Endothelial cell of umbilical vein (primary cell): ENCODE measurements at places on chromosomes 5 and 9.

GRCh38 chr5:9588254-9588653 lies 41.9 kb downstream of the TAS2R1 start:
- no peak for DNase-seq

- no peak for DNase-seq
Measured at GRCh38 chr5:4513381-4513780, 626.7 kb upstream of the ADAMTS16 start.

DNA sequence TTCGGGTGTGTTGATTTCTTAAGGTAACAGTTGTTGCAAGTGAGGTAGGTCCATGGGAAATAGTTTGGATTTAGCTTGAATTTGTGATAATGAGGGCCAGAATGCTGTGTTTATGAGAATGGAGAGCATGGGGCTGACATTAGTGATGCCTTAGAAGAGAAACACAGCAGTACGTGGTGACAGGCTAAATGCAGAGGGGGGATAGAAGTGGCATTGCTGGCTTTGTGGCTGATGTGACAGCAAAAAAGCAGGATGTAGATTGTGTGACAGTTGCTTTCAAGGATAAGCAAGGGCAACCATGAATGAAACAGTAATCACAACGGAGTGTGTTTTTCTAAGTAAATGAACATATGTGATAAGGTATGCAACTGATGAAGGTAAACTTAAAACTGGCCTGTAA lies 103.4 kb upstream of the SGCD start:
- DNase-seq: no peak

- DNase-seq: no peak
Measured at GRCh38 chr5:81519217-81519905, 125.4 kb upstream of the ACOT12 start.

DNA sequence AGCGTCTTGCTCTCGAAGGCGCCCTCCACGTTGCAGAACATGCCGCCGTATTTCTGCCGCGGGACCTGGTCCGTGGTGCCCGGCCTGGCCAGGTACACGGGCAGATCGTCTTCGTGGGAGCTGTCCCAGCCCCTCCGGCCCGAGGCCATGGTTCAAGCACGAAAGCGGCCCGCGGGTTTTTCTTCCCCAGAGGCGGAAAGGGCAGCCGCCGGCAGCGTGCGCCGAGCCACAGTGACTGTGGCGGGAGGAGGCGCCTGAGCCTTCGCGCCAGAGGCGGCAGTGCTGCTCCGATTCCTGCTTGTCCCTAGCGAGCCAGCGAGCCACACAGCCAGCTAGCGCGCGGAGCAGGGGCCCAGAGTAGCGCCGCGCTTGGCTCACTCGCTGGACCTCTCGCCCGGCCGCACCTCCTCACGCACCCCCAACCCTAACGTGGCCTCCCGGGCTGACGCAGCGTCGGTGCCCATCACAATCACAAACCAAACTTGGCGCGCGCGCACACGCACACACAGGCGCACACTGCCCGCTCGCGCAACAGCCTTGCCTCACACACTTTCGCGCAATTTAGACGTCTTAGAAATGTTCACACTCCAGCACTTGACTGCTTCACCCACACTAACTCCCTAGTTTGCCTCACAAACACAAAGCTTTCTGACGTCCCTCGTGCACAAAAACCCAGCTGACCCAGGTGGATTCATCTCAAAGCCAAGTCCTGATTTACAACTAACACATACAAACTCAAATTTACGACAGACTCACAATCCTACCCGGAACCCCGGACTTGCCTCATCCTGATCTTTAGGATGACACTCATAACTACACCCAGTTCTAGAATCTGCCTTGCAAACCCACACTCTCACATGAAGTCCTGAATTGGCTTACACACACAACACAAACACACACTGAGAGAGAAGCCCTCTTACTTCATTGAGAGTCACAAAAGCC lies at the start of gene DPYSL3:
DPYSL3 (minus strand) TSS at position 359 of the 942 bp plus-strand sequence; CDS start at position 149, 210 bp downstream.
- peak; percentile 90 for DNase-seq

DNA sequence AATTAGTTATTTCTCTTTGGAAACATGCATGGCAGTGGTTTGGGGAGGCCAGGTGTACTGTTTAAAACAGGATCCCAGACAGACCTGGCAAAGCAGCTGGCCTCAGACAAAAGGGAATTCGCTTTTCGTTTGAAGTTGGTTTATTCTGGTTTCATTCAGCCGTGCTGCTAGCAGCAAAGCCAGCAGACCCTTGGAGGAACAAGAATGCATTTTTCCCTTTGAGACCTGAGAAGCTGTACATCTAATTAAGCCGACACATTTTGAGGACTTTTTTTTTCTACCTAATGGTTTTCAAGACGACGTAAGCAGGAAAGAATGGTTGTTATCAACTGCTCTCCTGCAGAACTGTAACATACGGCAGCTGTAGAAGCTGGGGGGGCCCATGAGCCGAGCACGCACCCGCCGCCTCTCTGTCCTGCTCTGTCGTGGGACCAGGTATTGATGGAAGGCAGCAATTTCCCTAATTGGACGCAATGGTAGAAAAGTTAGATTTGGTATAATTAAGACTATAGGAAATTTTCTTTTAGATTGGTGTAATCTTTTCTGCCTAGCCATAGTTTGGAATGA lies 13.6 kb downstream of the PLEKHG4B start:
- DNase-seq: no peak

DNA sequence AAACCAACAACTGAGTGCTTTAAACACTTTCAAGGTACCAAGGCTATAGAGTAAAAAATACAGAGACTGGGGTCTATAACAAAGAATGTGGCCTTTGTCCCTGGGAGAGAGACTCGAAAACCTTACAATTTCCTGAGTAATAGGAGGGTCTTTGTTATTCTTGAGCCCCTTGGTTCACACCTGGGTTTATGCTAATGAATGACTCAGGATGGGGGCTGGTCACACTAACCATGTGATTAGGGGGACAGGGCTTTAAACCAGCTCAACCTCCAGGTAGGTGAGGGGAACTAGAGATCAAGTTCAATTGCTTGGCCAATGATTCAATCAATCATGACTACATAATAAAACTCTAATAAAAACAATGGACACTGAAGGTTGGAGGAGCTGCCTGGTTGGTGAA lies 50.2 kb downstream of the PLPP1 start:
- no peak for DNase-seq

DNA sequence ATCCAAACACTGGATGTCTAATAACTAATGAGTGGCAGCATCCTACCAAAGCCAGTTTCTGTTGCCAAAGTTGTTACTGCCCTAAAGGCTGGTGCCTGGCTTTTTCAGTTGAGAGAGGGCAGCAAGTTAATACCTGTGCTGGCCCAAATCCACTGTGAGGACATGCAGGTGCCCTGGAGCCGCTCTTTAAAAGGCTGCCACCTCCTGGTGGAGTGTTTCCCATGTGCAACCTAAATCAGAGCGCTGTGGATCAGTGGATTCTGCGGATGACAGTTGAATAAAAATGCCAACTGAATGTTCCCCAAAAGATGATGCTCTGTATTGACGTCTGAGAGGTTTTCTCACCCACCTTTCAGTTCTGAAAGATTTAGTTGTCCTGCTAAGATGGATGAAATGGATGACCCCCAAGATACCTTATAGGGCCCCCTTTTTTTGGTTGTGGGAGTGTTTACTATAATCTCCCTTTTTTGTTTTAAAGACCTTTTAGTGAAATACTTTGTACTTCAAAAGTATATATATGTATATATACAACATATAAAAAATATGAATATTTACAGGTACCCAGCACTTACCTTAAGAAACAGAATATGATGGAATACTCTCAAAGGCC lies 146.4 kb downstream of the EGFLAM start:
- DNase-seq: no peak

DNA sequence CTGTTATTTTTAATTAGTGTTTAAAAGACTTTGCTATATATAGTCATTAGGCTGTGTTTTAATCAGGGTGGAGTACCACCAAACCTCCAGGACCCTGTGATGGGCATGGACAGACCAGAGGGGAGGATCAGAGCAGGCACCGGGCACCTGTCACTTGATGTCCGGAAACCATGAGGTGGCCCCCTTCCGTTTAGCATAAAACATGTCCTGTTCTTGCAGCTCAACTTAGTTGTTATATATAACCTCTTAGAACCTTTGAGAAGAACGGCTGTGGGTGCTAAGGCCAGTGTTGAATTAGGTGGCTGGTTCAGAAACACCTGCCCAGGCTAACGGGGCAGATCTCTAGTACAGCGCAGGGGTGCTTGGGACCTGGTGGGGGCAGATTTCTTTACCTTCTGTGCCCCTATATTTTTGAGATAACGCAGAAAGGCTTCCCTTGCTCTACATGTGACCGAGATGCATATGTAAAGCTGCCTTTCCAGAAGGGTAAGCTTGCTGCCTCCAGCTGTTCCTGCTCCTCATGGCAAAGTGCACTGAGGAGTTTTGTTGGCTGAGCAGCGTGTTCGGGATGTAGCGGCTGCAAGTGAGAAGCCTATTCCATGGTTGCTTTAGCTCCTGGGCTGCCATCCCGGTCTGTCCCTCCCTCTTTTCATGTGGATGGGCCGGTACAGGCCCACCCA lies 255.5 kb downstream of the FANCC start:
- DNase-seq: no peak

- DNase-seq: no peak
Measured at GRCh38 chr5:94891972-94892371, 273.5 kb downstream of the SLF1 start.

DNA sequence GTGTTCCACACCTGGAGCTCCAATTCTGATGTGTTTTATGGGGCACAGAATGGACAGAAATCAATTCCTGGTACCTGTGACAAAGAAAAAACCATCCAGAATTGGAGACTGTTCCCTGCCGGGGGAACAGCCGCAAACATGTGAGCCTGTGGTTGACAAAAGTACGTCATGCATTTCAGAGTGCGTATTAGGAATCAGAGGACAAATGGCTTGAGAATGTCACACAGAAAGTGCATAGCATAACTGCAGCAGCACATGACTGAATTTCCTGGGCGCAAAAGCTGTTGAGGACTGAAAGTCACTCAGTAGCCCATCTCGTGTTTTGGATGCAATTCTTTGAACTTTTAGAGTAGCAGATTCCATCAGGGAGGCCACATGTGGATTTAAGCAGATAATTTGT lies 85.1 kb downstream of the TRIO start:
- DNase-seq: no peak

GRCh38 chr9:77974434-77974833 lies 57.2 kb downstream of the GNAQ start:
- DNase-seq: no peak

GRCh38 chr9:27108981-27109541 lies at the start of gene TEK:
TEK (plus strand) TSS chr9:27109225; CDS start chr9:27109591, 366 bp downstream.
- DNase-seq: peak; percentile 85

DNA sequence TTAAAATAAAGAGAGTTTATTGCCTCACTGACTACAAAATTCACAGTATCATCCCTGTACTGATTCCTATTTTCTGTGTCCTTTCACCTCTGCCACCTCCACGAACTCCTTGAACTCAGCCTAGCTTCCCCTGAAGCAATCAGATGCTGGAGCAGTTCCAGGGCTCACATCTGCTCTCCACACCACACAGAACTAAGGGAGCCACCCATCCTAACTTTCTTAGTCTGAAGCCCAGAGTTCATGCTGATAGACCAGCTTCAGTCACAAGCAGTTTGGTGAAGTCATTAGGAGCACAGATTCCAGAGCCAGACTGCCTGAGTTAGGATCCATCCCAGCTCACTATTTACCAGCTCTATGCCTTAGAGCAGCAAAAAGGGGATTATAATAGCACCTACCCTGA lies 15.6 kb upstream of the EPB41L4A start:
- DNase-seq: no peak

GRCh38 chr5:153617190-153617589 lies 126.7 kb downstream of the GRIA1 start:
- DNase-seq: peak; percentile 41

DNA sequence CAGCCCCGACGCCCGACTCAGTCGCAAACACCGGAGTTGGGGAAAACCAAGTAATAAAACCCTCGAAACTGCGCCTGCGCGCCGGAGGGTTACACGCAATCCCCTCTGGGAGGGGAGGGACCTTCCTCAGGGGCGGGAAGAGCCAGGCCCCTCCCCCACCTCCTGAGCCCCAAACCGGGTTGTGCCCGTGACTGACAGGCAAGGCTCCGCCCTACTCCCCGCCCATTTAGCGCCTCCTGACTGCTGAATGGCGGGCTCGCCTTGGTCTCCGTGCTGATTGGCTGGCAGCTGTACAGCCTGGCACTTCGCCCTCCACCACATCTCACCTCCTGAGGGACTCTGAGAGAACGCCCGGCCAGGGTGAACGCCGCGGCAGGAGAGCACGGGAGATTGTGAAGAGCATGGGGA lies at the start of gene PRDM9:
PRDM9 (plus strand) TSS at position 332 of the 408 bp plus-strand sequence. CDS start 1,425 bp downstream, outside the sequence.
- no peak for DNase-seq

DNA sequence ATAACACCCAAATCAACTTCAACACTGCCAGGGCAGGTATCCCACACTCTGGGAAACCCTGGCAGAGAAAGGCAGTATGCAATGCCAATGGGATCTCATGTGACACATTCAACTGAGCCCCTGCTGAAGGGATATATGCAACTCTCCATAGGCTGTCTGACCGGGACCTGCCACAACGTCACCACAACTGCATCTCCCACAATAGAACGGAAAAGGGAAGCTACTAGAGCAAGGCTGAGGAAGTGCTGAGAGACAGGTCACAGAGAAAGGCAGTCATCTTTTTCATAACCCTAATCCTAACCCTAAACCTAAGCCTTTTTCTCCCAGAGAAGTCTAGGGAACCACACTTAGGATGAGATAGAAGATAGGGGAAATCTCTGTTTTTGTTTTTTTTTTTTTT lies 345.9 kb upstream of the CD180 start:
- no peak for DNase-seq

GRCh38 chr5:178564811-178565550 lies 25.2 kb downstream of the COL23A1 start:
- DNase-seq: no peak

- DNase-seq: no peak
Measured at GRCh38 chr9:3054017-3054586, 210.2 kb upstream of the PUM3 start.

DNA sequence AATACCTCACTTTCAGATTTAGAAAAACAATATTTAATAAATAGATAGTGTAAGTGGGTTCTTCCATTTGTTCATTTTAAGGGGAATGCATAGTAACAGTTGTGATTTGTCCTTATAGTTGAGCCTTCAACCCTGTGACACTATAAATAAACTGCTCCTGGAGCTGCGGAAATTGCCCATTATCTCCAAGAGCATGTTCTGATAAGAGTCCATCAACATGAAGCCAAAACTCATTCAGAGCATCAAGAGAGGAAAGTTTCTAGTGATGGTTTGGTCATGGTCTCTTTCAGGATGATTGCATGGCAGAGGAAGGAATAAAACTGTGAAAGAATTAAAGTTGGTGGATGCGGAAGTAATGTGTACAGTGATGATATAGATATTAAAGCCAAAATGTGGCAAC lies 772.1 kb upstream of the DMAC1 start:
- no peak for DNase-seq

- DNase-seq: no peak
Measured at GRCh38 chr5:131634666-131634995, 398 bp downstream of the RAPGEF6 start.

- DNase-seq: peak; percentile 86
Measured at GRCh38 chr9:126334721-126335621, 8.3 kb downstream of the MVB12B start.

DNA sequence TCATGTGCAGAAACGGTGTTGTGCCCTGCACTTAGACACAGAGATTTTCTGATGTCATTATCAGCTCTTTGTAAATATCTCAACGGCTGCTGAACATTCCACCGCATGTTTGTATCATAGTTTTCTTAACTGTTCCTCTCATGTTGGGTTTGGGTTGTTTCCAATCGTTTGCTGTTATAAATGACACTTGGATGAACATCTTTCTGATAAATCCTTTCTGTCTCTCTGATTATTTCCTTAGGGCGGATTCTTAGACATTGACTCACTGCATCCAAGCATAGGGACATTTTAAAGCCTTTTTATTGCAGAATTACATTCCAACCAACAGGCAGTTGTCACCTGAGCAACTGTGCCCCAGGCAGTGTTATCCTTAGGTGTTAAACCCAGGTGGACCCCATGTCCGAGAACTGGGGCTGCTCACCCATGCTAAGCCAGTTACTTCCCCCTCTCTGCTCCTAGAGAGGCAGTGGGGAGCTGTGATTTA lies 28.5 kb downstream of the COL5A1 start:
- peak; percentile 26 for DNase-seq
